CD4-positive, alpha-beta T cell treated with Interleukin-15 for 4 hours (primary cell): ENCODE measurements at places on chromosomes 4 and X.
A peak's percentile ranks its signal among the peaks of the same experiment; 100 is the strongest.

- DNase-seq: no peak
Observed at GRCh38 chr4:22500831-22501714, 14.8 kb downstream of the ADGRA3 start.

- no peak for DNase-seq
Observed at GRCh38 chrX:45714866-45715265, 514.2 kb upstream of the DIPK2B start.

- DNase-seq: no peak
Observed at GRCh38 chr4:185881430-185881829, 69.4 kb upstream of the SORBS2 start.

DNA sequence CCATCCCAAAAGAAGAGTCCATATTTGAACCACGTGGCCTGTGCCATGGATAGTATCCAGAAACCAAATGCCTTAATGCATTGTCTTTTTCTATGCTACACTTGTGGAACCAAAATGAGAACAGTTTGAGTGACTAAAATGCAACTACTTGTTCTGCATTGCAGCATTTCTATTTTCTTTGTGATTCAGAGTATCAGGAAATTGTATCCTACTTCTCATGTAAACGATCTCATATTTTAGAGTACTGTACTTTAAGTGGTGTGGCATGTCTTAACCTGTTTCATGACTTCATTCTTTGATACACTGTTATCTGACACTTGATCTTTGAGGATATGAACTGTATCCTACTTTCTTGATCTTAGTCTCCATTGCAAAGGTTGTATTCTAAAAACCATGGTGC, 167.2 kb upstream of the WDR1 start:
- DNase-seq: no peak

- no peak for DNase-seq
Observed at GRCh38 chr4:86294883-86295282, 65.0 kb downstream of the MAPK10 start.

- no peak for DNase-seq
Observed at GRCh38 chr4:10783351-10783750, 98.8 kb upstream of the CLNK start.

GRCh38 chrX:65576160-65576559, 41.6 kb upstream of the LAS1L start:
- DNase-seq: no peak

DNA sequence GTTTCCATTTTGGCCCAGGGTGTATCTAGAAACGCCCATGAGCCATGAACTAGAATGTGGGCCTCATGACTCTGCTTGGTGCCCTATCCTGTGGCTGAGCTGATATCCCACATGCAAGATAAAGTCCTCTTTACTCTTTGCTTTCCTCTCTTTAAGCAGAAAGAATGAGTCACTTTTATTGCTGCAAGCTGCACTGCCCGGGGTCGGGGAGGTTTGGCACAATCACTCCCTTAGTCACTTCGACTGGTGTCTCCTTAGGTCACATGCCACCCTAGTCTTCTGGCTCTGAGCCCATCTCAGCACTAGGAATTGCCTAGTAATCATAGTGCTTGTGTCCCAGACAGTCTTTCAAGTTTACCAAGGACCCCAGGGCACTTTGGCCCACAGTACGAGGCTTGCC, 75.1 kb upstream of the CXorf66 start:
- no peak for DNase-seq

GRCh38 chrX:47808904-47809788, 27.6 kb upstream of the ZNF81 start:
- no peak for DNase-seq

- no peak for DNase-seq
Observed at GRCh38 chrX:13284570-13284969, 35.3 kb downstream of the ATXN3L start.

DNA sequence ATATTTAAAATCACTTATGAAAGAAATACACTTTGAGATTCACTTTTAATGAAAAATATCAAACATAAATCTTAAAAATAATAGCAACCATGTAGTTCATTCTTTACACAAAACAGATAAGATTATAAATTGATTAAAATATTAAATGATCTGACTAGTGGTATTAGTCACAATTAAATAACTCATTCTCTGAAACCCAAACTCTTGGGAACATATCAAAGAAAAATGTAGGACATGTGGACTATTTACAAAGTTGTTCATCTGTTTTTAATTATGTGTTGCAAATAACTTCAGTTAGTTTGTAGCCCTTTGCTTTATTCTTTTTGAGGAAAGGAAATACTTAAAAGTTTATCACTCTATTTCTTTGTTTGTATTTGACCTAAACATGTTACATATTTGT, 9.5 kb upstream of the GUCY1A1 start:
- DNase-seq: no peak

GRCh38 chr4:48490680-48491513, 845 bp downstream of the ZAR1 start:
- DNase-seq: no peak

DNA sequence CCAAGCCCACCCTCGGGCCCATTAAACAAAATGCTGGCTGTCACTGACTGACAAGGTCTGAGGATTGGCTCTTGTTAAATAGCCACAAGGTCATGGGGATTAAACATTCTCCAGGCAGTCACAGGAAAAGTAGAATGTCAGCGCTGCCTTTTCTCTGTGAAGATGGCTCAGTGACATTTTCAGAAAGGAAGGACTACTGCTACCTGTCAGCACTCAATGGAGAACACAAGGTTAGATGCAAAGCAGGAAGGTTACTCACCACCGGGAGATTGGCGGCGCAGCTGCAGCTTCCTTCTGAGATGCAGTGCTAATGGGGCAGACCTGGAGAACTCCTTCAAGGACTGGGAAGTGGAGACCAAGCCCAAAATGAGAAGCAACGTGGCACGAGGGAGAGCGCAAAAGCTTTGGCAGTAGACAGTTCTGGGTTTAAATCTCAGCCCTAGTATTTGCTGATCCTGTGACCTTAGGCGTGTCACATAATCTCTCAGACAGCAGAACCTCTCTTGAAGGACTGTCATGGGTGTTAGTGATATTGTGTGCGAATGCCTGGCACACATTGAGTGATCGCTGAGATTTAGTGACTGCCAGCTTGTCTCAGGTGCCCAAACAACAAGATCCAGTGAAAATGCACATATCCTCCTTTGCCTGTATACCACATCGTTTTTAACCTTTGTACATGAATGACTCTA, 213.1 kb upstream of the BOD1L1 start:
- DNase-seq: no peak

GRCh38 chrX:112669824-112670223, 9.9 kb downstream of the LHFPL1 start:
- no peak for DNase-seq

GRCh38 chrX:150766351-150767044, 73.3 kb downstream of the MTMR1 start:
- no peak for DNase-seq

DNA sequence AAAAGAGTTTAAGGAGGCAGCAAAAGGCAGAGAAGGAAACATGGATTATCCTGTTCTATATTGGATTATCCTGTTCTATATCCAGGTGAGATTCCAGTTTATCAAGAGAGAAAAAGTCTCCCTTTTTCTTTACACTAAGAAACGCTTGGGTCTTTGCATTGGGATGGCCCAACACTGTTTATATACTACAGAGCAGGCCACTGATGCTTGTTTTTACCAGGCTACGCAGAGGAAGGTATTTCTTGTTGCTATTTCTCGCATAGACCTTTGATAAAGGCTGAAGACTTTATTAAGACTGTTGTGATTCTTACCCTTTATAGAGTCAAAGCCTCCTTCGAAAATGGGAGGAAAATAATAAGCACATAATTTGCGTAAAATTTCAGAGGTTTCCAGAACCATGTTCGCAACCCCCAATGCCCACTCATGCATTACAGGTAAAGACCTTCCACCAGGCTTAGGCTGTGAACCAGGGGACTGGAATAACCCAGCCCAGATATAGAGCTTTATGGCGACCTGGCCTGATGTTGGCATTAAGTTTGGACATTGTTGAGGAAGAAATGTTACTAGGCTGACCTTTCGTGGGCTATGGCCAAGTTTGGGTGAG, 218.3 kb downstream of the PTTG2 start:
- no peak for DNase-seq

DNA sequence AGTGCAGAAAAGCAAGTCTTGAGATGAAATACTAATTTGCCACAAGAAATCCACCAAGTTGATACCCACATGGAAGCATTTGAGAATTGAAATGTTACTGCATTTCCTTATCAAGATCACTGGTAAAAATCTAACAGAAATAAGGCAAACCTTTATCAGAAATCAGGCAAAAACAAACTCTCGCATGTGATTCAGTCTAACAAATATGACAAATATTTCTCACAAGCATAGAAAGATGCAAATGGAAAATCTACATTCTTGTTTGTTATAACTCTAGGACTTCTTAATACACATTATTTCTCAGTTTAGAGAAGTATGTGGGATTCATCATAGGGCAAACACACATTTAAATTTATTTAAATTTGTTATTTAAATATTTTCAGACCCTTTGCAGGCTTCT, 52.9 kb downstream of the TXK start:
- no peak for DNase-seq

DNA sequence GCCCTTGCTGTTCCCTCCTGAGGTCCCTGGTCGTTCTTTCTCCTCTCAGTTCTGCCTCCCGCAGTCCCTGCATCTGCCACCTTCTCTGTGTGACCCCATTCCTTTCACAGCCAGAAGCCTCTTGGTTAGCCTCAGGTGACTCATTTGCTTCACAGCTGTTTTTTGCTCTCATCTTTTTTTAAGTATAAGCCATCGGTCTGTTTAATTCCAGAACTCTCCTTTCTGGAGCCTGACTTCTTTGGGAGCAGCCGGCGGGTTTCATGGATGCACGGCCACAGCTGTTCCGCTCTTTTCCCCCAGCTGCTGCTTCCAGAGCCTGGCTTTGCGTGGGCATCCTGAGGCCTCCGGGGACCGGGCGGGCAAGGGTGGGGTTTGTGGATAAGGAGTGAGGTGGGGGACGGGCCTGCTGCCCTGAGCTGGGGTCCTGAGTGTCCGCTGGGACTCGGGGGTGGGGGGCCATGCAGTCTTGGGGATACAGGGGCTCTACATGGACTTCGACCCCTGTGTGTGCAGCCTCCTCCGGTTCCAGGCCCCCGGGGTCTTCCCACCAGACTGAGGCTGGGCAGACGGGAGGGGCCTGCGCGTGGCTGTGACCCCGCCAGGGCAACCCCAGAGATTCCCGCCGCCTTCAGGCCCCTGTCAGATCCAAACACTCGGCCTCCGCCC, 46.7 kb downstream of the PCGF3 start:
- no peak for DNase-seq

GRCh38 chr4:127143460-127144195, 489.1 kb upstream of the INTU start:
- DNase-seq: no peak

DNA sequence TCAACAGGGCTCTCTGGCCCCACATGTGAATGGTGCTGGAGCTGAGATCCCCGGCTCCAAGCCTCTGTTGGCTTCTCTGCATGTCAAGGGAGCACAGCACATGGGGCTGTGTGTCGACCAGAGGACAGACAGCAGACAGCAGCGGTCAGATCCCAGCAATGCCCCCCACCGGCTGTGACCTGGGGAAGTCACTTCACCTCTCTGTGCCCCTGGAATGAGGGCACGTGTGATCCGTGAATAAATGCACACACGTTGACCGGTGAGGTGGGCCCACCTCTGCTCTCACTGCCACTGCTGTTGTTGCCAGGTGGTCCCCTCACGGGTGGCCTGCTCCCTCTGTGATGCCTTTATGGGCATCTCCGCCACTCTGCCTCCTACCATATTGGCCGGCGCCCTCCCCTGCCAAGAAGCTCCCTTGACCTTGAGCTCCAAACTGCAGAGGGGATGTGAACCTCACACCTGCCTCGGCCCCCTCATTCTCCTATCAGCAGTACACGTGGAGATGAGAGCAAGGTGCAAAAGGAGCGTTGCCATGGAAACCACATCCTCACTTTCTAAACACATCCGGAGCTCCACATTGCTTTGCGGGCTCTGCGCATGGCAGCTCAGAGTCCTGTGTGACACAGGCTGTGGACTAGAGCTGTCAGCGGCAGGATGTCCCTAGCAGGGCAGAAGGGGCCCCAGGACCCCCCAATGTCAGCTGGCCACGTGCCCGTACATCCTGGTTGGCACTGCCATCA, 75.4 kb downstream of the ABLIM2 start:
- no peak for DNase-seq

DNA sequence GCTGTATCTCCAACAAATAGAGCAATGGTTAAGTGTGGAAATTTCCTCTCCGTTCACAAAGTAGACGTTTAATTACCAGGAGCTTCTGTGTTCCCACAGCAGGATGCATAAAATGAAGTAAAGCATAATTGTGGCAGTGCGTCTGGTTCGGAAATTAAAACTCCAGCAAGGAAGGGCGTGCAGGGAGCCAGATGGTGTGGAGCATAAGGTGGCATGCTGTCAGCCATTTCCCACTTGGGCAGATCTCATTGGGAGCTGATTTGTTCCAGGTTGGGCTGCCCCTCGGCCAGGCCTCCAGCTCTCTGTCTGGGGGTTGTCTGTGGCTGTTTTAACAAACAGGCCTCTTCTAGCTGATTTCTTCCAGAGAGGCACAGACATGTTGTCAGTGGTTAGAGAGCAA, 182.1 kb upstream of the CLNK start:
- DNase-seq: no peak

GRCh38 chr4:108345862-108346817, 177.4 kb upstream of the LEF1 start:
- peak; percentile 23 for DNase-seq

- DNase-seq: no peak
Observed at GRCh38 chr4:188958346-188958745, 819.1 kb downstream of the TRIML1 start.

GRCh38 chrX:15277604-15278003, 7.7 kb upstream of the ASB9 start:
- no peak for DNase-seq

GRCh38 chr4:160319868-160320260, 1217.0 kb downstream of the RAPGEF2 start:
- DNase-seq: no peak

GRCh38 chrX:2159393-2159792, 341.4 kb downstream of the DHRSX start:
- no peak for DNase-seq

DNA sequence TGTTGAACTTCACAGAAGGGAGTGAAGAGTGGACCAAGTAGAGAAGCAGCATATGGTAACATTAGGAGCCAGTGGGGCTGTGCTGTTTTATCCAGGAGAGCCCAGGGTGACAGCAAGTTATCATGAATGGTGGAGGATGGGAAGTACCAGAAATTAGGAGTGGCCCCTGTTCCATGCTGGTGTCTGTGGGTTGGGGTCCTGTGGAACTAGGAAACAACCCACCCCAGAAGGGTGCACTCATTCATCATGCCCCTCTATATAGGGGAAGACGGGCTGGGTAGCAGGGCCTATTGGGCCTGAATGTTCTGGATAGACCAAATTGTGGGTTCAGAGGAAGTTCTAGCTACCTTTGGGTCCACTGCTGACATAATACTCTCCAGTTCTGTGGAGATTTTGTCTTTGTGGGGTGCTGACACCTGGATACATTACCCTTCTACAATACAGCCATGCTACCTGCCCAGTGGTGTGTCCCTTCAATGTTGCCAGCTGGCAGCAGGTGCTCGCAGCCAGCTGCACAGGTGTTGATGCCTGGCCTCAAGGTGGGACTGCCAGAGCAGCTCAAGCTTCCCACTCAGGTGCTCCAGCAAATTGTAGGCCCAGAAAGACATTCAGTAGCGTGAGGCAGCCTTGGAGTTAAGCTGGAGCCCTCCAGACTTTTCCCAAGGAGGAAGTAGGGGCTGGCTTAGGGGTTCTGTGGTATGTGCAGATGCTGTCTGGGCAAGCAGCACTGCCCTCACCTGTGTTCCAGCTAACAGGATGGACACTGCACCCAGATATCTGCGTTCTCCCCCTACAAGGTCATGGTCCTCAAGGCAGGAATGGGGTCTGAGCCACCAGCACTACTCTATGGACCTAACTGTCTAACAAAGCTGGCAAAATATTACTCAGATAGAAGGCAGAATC, 106.5 kb downstream of the NHSL2 start:
- no peak for DNase-seq

GRCh38 chrX:150984169-150984824, 1.2 kb downstream of the HMGB3 start:
- DNase-seq: no peak
